ENCODE measurements at places on chromosomes 3 and 15.
A peak's percentile ranks its signal among the peaks of the same experiment; 100 is the strongest.

DNA sequence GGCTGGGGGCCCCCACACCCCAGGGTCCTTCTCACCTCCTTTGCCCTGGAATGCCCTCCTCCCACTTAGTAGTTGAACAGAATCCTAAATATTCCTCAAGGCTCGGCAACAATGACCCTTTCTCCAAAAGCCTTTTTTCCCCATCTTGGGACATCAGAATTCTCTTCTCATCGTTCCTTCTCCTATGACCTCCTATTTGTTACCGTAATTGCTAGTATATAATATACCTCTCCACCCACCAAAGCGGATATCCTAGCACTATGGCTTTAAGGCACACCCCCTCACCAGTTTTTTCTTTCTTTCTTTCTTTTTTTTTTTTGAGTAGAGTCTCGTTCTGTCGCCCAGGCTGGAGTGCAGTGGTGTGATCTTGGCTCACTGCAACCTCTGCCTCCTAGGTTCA lies 16.8 kb downstream of the HDAC11 start:
- no peak for DNase-seq

DNA sequence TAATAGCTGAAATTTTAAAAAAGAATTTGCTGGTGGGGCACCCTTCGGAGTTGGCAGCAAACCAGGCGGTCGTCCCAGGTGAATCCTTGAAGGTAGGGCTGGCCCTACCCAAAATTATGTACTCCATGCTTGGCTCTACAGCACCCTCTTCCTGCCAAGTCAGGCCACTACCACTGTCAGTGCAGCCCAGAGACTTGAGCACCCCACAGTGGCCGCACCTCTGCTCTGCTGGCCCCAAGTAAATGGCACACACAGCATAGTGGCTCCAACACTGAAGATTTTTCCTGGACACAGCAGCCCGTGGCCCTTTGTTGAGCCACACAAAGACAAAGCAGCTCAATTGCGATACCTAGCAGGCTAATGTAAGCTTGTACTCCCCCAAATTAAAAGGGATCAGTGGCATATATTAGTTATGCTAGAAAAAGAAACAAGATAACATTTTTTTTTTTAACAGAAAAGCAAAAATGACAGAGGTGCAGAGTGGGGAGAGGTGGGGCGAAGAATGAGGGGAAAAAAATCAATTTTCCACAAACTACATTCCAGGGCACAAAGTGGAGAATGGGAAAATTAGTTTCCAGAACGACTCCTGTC lies 250.5 kb downstream of the UACA start:
- DNase-seq = no peak

- DNase-seq = no peak
Observed at GRCh38 chr3:24367216-24367615, 127.4 kb downstream of the THRB start.

GRCh38 chr3:124639406-124640237 lies 90.6 kb upstream of the UMPS start:
- DNase-seq = peak; percentile 77

DNA sequence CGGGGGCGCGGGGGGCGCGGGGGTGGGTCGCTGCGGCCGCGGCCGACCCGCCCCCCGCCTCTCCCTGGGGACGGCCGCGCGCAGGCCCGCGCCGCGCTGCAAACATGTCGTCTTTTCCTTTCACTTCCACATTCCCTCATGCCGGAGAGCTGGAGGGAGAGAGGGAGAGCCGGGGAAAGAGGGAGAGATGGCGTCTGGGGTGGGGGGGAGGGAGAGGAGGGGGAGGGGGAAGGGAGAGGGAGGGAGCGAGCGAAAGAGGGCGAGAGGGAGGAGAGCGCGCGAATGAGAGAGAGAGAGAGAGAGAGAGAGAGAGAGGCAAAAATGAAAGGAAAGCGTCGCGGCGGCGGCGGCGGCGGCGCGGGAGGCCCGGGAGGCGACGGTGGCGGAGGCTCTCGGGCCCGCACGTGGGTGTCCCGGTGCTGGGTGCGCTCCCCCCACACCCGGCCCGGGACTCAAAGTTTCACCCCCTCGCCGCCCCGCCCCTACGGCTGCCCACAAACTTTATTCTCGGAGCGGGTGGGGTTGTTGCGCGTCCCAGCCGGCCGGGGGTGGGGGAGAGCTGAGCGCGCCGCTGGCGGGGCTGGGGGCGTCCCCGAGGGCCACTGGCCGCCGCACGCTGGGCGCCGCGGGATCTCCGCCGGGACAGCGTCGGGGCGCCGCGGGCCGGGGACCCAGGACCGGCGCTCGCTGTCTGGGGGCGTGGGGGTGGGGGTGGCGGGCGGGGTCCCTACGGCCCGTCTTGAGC lies 731 bp downstream of the ZNF710 start:
- DNase-seq = no peak

GRCh38 chr3:71783152-71783551 lies 1.8 kb downstream of the PROK2 start:
- no peak for DNase-seq

DNA sequence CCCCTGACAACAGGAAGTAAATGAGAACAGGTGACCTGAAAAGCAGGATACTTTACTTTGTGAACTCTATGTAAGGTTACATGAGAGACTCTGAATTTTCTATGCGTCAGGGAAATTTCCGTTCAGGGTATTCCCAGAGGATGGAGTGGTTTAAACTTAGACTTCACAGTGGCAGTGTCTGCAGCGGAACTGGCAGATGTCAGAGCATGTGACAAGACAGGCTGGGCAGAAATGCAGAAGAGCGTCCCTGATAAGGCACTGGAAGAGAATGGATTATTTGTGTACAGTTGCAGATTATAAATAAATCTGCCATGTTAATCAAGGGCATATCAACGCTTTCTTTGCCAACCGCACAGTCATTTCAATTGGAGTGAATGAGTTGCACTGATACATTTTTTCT lies 598.4 kb upstream of the ZNF717 start:
- DNase-seq = no peak

DNA sequence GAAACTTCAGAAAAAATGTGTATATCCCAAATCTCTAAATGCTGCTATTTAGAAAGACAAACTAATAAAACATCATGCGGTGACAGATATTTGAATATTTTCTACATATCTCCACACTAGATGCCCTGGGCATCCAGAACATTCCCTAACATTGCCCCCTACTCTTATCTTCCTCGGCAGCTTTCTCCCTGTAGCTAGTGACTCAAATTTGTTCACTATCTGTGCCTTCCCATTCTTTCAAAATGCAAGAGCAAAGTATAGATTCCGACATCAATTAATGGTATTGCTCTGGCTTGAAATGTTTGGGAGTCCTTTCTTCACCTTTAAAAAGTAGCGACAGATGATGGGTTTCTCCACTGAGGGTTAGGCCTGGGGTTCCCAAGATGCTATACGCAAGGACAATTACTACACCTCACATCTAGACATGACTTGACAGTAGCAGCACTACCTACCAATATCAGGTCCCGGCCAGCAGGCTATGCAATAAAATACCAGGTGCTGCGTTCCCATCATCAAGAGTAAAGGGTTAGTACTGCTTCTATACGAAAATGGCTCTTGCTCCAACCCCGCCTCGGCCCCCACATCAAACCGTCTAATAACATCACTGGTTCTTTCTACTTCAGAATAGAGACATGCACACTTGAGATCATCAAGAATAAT lies 631 bp downstream of the UBR1 start:
- DNase-seq = no peak

DNA sequence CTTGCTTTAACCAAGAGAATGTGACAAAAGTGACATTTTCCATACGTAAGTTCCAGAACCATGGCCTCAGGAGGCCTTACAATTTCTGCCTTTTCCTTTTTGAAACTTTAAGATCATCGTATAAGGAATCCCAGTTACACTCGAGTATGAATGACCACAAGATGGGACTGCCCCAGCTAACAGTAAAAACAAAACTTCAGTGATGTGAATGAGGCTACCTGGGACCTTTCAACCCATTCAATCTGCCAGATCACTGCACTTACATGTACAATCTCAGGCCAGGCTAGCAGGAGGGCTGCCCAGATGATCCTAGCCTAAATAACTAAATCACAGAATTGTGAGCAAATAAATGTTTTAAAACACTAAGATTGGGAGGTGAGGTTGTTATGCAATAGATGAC lies 328.8 kb downstream of the CNTN6 start:
- DNase-seq = no peak

DNA sequence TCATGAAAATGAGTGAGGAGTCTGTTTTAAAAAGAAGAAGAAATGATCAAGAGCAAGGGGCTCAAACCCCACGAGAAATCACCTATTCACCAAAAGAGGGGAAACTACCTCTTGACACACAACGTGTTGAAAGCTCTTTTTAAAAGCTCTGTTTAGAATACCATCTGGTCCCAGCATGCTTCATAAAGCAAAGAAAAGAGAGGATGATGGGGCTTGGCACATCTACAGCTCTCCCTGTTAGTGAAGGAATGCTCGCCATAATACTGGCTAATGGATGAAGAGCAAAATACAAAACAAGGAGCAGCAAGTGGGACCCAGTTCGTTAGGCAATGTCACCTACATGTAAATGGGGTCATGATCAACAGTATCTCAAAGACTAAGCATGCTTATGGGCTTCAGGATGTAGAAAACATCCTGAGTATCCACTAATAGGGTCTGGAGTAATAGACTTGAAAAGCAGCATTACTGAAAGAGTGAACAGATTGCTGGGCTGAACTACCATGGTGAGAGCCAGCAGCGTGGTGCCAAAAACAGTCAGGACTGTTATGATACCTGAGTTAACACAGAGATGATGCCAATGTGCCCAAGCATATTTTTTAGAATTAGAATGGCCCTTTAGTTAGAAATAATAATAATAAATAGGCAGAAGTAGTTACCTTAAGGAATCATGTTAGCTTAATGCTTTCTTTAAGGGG lies 159.7 kb upstream of the POU1F1 start:
- DNase-seq = no peak

- DNase-seq = no peak
Observed at GRCh38 chr15:70509282-70509662, 254.1 kb downstream of the UACA start.

DNA sequence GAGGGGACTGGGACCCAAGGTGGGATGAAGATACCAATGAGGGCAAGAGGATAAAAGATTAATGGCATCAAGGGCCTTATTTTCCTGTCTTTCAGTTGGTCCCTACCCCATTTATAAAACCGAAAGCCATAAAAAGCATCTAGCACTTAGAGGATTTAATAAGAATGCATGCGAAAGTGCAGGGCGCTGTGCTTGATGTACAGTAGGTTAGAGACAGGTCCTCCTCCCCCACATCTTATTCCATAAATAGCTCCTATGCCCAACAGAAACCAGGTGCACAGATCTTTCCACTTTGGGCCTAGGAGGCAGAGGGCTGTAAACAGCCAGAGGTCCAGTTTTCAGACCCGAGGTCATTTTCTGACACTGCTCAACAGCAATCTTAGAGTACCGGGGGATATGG lies 1.2 kb downstream of the LPCAT4 start:
- no peak for DNase-seq

GRCh38 chr3:171644681-171645080 lies 165.6 kb downstream of the PLD1 start:
- no peak for DNase-seq

DNA sequence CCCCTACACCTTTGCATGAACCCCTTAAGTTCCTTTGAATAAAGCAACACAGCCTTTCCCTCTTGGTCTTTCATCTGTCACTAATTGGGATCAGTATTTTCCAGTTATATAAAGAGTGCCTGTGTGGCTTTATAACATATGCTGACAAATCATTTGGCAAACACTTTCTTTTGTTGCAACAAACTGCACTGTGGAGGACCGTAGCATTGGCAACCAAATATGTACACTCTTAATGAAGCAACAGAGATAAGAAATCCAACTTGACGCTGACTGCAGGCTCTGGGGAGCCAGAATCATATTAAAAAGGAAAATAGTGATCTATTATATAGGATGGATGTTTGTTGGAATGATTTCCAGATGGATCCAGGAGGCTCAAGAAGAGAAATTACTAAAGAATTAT lies 120.1 kb upstream of the PRICKLE2 start:
- no peak for DNase-seq

DNA sequence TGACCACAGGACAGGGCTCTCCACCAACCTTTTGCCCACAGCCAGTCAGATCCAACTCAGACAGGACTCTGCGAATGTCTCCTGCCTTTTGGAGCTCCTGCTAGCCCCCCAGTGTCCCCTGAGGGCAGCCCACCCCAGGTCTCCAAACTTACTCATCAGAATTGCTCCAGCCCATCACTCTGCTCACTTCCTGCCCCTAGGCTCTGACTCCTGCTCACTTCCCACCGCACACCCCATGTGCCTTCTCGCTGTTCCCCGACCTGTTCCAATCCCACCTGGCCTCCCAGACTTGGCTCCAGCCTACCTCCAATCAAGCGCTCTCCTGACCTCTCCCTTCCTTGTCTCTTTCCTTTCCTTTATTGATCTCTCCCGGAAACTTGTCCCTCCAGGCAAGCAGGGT lies 5.9 kb upstream of the STRA6 start:
- DNase-seq = no peak

DNA sequence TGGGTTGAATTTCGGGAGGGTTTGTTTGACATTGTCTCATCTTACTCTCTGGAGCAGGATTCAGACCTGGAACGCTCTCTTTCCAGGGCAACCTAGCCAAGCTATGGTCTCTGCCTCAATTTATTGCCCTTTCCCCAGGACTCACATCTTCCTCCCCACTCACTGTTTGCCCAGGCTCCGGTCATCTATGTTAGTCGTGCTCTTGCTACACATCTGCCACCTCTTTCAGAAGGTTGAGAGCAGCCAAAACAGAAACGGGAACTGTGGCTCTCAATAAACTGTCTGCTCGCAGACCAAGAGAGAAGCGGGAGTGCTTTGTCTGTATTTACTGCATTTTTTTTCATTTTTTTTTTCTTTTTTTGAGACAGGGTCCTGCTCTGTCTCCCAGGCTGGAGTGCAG lies 81.6 kb downstream of the ST6GAL1 start:
- no peak for DNase-seq

DNA sequence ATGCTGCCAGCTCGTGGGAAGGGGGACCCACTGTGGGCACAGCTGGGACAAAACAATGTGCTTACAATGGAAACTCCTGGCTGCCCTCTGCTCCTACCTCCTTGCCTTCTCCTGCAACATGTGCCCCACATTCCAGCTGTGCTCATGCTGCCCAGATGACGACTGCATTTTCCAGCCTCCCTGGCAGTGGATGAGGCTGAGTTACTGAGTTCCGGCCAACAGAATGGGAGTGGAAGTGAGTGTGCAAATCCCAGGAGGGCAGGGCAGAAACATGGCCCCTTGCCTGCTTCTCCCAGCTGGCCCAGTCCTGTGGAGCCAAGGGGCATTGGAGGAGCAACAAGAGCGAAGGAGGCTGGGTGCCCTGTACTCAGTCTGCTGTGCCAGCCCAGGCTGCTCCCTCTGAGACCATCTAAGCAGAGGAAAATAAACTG lies 17.1 kb downstream of the KLF15 start:
- no peak for DNase-seq

GRCh38 chr3:116872688-116873087 lies 163.1 kb downstream of the TUSC7 start:
- no peak for DNase-seq

DNA sequence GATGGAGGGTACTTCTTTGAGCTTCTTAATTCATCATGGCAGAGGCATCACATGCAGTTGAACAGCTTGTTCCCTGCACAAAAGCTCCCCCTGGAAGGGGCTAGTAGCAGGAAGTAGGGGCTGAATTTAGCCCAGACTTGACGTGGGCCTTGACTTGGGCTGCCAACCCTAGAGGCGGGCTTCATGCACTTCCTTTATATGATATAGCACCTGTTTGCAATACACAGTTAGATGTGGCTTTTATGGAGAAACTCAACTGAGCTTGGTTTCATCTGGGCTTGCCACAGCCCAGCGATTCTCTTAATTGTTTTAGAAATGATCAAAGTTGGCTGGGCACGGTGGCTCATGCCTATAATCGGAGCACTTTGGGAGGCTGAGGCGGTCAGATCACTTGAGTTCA lies 33.7 kb upstream of the ADGRG7 start:
- DNase-seq = no peak
